ENCODE measurements at places on chromosomes 3 and 15.

DNA sequence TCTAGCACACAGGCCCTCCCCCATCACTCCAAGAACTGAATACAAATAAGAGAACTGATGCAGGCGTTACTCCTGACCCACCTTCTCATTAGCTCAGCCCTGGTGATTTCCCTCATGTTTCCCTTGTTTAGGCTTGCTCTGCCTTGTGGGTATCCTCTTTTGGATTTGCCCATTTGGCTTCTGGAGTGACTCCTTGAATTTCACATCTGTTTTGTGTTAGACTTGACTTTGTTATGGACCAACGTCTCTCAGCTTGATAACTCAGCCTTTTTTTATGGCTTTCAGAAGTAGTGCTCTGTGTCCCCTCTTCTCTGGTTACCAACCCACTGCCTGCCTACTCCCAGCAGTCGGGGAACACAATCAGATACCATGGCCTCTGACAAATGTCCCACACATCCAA lies 11.3 kb upstream of the TMOD3 start:
- no peak for DNase-seq

DNA sequence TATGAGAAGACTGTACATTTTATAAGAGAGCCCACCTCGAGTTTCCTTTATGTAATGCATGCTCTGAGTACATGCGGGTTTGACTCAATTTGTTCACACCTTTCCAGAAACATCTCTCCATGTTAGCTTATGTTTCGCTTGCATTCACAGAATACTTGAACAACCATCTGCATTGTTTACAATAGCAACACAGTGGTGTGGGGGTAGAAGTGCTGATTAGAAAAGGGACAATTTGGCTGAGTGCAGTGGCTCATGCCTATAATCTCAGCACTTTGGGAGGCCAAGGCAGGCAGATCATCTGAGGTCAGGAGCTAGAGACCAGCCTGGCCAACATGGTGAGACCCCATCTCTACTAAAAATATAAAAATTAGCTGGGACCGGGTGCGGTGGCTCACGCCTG lies 60.9 kb downstream of the NCEH1 start:
- DNase-seq: no peak

DNA sequence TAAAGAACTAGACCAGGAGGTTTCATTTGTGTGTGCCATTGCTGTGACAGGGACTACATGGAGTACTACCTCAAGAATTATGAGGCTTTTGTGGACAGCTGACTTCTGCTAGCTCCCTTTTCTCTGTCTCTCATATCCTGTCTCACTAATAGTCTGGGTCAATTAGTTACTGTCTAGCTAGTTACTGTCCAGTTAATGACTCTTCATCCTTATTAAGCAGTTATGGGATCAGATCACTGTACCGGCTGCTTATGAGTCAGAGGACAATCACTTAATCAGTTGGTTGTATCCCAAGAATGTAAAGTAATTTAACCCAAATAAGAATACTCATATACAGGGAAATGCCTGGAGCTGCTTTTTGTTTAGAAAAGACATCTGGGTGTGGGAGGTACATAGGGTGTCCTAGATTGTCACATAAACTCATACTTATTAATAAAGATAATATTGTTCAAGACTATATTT lies 158.0 kb downstream of the CDIN1 start:
- no peak for DNase-seq

DNA sequence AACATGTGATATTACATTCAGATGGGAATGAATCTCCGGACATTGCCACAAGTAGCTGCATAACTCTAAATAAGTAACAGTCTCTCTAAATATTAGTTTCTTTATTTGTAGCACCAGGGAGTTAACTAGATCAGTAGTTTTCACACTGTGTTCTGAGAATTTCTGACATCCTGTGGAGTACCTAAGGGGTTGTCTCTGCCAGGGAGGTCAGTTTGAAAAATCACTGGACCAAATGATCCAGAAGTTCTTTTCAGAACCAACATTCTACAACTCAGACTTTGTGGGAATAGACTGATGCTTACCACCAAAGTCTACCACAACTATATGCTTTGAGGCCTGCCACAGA lies 9.0 kb upstream of the ILDR1 start:
- DNase-seq: no peak

- DNase-seq: no peak
Observed at GRCh38 chr3:156211583-156211982, 91.2 kb downstream of the KCNAB1 start.

DNA sequence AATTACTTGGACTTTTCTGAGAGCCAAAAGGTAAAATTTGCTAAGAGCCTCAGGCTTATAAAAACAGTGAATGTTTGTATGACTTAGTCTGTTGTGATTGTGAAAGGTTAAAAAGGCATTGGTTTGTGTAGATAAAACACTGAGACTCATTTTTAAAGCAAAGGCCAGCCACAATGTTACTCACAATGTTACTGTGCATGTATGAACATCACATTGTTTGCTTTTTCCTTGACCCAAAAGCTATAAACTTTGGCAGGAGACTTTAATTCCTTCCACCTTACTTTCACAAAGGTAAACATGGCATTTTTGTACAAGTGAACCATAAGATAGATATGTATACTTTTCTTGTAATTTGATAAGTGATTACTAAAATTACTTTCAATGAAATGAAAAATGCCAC lies 70.5 kb downstream of the NPAP1 start:
- DNase-seq: no peak

- DNase-seq: no peak
Observed at GRCh38 chr15:34292621-34293020, 45.0 kb downstream of the SLC12A6 start.

DNA sequence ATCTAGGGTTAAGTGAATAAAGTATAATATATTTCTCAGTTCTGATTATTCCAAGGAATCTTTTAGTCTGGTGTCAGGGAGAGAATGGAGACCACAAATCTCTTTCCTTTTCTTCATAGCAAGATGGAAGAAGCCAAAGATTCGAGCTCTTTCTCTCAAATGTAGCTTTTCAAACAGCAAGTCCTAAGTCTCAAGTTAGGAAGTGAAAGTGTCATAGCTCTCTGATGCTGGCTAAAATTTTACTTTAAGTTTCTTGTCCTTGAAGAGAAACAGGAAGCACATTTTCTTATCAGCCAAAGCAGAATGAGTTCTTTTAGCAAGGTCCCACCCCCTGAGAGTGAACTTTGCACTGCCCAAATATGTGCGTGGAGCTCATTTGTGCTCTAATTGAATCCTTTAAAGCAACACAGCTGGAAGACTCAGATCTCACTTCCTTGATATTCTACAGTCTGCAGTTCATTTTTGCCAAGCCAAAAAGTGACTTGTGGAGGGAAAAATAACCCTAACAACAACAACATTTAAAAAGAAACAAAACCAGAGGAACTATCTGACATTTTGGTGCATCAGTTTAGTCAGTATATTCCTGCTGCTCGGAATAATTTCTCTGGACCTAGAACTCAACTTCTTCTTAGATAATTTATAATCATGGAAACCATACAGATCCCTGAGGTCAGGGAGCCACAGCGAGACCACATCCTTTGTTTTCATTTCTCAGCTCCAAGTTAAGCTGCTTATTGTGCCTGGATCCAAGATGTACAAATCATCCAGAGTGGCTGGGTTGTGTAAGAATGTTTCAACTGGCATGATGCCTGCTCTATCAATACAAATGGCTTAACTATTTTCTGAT lies 238.7 kb upstream of the P2RY1 start:
- no peak for DNase-seq

GRCh38 chr3:166785876-166786275 lies 594.2 kb downstream of the ZBBX start:
- DNase-seq: no peak

Measured in breast epithelium (tissue), 4 donors.